ENCODE measurements at places on chromosomes 12 and 14.

GRCh38 chr12:2958432-2959191 lies 585 bp upstream of the TEAD4 start:
- DNase-seq = peak; percentile 19

DNA sequence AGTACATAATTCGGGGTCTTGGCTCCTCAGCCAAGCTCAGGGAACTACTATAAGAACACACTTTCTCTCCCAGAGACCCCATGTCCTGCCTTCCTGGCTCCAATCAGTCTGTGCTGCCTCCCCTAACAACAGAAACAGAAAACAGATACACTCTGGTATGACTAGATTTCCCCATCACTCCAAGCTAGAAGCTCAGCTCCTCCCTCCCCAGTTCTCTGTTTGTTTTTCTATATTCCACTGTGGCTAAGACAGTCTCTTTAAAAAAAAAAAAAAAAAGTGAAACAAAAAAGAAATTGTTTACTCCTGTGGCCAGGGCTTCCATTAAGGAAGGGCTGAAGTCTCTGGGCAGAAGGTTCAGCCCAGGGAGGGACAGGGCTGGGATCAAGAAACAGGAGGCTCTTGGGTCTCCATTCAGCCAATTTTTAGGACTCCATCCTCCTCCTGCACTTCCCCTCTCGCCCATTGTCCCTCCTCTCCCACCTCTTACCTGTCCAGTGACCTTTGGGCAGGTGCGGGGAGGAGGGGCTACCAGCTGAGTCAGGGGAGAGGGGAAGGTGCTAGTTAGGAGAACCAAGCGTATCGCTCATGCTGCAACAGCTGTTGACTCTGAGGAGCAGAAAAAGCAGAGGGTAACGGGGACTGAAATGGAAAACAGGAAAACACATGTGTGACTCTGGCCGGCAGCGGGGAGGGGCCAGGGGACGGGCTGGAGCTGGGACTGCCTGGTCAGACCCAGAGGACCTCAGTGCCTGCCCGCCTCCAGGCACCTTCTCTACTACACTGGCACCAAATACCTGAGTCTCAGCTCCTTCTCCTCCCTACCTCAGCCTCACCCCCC lies 4.1 kb upstream of the SLC7A7 start:
- peak; percentile 35 for DNase-seq

- DNase-seq = no peak
Measured at GRCh38 chr14:73125746-73126145, 10.6 kb upstream of the PSEN1 start.

DNA sequence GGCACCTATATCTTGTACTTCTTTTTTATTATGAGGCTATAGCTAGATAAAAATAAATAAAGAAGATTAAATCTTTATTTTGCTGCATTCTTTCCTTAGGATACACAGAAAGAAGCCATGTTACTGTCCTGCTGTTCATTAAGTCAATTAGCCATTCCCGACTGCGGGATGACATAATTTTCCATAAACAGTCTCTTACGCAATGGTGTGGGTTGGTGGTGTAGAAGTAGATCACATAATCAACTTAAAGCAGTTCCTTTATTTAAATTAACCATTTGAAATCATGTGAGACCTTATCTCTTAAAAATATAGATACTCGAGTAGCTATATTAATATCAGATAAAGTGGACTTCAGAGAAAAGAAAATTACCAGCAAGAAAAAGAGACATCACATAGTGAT lies 40.2 kb downstream of the TAOK3 start:
- no peak for DNase-seq

GRCh38 chr14:100662879-100663760 lies 63.6 kb upstream of the DLK1 start:
- peak; percentile 50 for DNase-seq

- no peak for DNase-seq
Measured at GRCh38 chr12:122837306-122838265, 2.3 kb downstream of the HIP1R start.

DNA sequence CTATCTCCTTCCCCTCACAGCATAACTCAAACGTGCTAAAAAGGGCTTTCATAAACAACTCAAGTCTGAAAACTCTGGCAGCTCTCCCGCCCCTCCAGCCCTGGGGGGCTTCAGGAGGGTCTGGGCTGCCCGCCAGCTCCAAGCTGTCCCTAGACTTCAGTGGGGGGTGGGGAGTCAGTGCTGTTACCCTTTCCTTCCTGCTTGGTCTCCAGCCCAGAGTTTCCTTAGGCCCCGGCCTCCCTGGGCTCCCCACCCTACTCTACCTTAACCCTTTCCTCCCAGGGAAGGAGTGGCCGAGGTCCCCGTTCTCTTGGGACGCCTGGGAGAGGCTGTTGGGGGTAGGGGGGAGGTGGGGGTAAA lies 530 bp upstream of the NYNRIN start:
- no peak for DNase-seq

- DNase-seq = no peak
Measured at GRCh38 chr12:2687058-2687457, 107.7 kb upstream of the FKBP4 start.

- no peak for DNase-seq
Measured at GRCh38 chr12:22866406-22866805, 241.4 kb downstream of the ETNK1 start.

GRCh38 chr12:24356240-24356804 lies 406.9 kb upstream of the SOX5 start:
- DNase-seq = no peak

GRCh38 chr12:108678104-108678730 lies 44.5 kb upstream of the SELPLG start:
- DNase-seq = no peak

GRCh38 chr12:121114019-121114639 lies 18.5 kb upstream of the P2RX7 start:
- no peak for DNase-seq

- no peak for DNase-seq
Measured at GRCh38 chr12:5268424-5269210, 163.3 kb upstream of the NTF3 start.

DNA sequence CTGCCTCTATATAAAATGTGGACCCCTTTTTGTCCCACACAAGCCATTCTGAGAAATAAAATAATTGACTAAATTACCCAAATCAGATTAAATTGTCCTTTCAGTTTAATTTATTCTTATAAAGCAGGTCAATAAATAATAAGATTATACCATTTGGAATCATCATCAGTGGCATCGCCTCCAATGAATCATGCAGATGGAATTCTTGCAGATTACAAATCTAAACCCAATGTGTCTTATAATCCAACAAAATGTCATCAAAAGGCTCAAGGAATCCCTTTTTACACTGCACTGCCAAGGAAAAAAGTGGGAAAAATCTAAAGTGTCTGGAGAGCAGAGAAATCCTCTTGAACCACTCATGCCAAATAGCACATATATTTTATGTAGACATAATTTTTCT lies 138.2 kb upstream of the TSPAN8 start:
- no peak for DNase-seq

GRCh38 chr14:30251017-30251416 lies 307.9 kb upstream of the G2E3 start:
- no peak for DNase-seq

DNA sequence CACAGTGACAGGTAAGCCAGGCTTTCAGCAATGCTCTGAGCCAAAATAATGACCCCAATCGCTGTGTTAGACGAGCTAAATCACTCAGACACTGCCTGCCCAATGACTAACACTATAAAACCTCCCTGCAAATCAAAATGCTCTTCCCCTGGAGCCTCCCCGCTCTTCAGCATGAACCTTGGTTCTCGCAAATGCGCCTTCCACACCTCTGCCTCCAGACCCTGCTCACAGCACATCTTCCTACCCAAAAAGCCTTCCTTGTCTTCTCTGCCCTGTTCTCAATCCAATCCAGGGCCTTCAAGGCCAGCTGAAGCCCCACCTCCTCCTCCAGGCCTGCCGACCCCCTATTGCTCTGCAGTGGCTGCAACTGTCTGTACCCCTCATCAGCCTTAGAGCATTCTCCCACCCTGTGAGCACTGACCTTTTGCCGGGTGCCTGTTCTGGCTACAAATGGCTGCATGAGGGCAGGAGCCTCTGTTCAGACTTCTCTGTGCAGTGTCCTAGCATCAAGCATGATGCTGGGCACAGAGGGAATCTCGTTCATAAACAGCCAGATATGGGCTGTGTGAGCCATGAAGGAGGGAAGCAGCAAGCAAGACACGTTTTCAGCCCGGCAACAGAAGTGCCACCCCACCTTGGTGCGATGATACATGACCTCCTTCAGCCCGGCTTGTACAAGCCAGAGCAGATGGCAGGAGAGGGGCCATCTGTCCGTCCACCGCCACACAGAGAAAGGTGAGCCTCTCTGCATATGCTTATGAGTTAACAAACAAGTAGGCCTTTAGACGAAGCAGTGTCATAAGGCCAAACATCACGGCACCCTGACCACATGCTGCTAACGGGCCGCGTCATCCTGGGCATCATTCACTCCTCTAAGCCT lies 64.5 kb upstream of the DDX11 start:
- DNase-seq = no peak

- DNase-seq = no peak
Measured at GRCh38 chr12:107631715-107632114, 53.9 kb upstream of the PWP1 start.

GRCh38 chr12:106981788-106982187 lies 5.2 kb downstream of the MTERF2 start:
- DNase-seq = no peak
